ENCODE measurements at places on chromosomes 7 and 10.

DNA sequence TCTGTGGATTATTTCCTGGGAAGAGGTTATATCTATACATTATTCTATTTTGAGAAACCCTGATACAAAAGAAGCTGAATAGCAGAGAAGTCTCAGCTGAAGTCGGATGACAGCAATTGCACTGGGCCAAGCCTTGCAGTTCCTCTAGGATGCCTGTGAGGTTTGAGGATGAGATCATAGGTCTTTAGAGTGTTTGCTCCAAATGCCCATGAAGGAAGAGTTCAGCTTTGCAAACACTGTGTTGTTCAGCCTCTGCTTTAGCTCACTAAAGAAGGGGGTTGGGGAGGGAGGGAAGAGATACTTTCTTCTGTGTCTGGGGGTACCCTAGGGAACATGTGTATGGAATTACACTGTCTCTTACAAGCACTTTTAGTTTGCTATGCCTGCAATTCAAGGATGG lies 282.5 kb upstream of the NRP1 start:
- DNase-seq: no peak

- DNase-seq: peak; percentile 62
These were observed 41.0 kb upstream of the RAPGEF5 start for GRCh38 chr7:22397981-22398380.

DNA sequence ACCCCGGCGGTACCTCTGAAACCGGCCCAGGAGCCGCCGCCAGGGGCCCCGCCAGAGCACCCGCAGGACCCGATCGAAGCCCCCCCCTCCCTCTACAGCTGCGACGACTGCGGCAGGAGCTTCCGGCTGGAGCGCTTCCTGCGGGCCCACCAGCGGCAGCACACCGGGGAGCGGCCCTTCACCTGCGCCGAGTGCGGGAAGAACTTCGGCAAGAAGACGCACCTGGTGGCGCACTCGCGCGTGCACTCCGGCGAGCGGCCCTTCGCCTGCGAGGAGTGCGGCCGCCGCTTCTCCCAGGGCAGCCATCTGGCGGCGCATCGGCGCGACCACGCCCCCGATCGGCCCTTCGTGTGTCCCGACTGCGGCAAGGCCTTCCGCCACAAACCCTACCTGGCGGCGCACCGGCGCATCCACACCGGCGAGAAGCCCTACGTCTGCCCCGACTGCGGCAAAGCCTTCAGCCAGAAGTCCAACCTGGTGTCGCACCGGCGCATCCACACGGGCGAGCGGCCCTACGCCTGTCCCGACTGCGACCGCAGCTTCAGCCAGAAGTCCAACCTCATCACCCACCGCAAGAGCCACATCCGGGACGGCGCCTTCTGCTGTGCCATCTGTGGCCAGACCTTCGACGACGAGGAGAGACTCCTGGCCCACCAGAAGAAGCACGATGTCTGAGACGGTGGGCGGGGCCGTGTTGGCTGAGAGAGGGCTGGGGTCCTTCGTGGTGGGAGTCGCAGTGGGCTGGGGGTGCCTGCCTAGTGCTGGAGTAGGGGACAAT lies 3.8 kb downstream of the REPIN1 start:
- no peak for DNase-seq

DNA sequence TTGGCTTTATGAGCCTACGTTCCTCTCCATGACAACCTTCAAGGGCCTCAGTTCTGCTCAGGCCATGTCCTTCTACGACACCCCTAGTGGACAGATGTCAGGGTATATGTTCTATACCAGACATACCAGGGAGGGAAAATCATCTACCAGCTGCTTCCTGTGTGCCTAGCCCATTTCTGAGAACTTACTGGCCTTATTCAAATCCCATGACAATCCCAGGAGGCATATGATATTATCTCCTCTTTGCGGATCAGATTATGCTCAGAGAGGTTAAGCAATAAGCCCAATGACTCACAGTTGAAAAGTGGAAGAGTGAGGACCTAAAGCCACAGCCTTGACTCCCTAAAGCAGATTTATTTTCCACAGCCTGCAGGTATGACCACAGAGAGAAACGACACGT lies 139.3 kb downstream of the GLI3 start:
- no peak for DNase-seq

DNA sequence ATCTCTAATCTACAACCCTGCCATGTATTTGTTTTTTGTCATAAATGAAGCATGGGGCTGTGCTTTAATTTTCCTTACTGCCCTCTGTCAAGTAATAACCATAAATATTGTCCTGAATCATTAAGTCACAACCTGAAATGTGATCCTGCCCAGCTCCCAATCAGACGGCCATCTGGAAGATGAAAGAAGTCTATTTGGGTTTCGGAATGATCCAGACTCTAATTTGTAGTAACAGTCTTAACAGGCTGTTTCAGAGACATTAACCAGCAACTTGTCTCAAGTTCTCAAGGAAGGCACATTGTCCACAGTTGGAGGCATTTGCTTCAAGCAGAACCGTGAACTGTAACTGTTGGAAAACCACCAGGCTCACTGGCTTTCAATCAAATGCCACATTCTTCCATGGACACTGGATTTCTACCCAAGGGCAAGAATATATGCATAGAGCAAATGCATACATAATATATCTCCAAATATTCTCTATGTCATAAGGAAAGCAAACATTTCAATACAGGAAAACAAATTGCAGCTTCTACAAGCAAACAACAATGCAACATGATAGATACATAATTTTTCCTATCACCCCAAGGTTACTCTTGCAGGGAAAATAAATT lies 405.2 kb upstream of the NPVF start:
- no peak for DNase-seq

- DNase-seq: no peak
These were observed 33.4 kb downstream of the CDCA7L start for GRCh38 chr7:21912305-21912704.

DNA sequence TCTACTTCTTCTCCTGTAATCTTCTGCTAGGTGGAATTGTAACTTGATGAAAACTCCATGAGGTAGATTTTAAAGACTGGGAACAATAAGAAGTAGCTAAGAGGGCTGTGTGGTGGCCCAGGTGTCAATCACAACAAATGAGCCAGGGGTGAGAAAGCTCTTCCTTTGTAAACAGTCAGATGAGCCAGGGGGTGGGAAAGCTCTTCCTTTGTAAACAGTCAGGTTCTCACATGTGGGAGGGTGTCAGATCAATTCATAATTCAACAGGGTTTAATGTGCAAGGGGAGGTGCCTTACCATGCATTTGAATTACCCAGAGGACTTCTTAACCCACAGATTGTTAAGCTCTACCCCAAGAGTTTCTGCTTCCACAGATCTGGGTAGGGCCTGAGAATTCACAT lies 312.4 kb upstream of the AUTS2 start:
- DNase-seq: peak; percentile 42

- DNase-seq: no peak
These were observed 15.2 kb downstream of the PIP start for GRCh38 chr7:143147070-143147469.

DNA sequence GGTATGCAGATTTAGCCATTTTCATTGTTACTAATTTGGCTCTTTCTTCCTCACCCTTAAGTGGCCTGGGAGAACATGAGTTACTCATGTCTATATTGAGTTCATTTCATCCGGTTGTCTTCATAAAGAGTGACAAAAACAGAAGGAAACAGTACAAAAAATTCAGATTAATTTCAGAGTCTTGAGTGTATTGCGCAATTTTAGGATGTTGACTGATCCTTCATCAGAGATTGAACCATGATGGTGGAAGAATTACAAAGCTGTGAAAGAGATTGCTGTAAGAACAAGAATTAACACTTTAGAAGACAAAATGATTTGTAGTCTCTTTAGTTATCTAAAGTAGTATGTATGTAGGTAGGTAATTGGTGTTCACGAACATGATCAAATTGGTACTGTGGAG lies 194.0 kb upstream of the PPP1R3A start:
- no peak for DNase-seq

DNA sequence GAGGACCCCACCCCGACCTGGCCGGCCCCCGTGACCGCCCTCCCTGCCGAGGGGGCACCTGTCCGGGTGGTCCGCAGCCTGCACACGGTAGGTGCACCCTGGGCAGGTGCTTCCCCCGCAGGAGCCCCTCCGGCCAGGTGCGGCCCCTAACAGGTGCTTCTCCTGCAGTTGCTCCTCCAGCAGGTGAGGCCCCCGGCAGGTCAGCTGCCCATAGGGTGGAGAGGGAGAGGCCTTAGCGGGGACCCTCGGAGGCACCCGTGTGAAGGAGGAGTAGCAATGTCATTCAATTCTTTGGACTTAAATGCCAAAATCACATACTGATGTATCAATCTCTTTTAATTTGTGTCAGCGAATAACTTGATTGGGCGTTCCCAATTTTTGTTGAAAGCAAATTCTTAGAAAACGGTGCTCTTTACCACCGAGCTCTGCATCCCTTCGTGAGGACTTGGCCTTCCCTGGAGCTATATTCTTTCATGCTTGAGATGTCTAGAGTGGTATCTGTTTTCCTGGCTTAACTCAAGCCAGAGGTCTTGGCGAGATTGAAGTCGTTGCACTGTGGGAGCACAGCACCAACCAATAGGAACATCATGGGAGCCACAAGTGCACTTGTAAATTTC lies 738 bp upstream of the NCAPG2 start:
- no peak for DNase-seq

- DNase-seq: no peak
These were observed 578.6 kb upstream of the GALNT17 start for GRCh38 chr7:70553364-70553763.

GRCh38 chr7:20651960-20652544 lies 36.6 kb downstream of the ABCB5 start:
- DNase-seq: peak; percentile 1

GRCh38 chr7:12570534-12571461 lies at the start of gene SCIN:
Gene SCIN (plus strand): TSS chr7:12570720. CDS start chr7:12570787, 67 bp downstream.
- peak; percentile 84 for DNase-seq

GRCh38 chr7:142961973-142962926 lies at the start of gene KEL:
Gene KEL (minus strand): TSS chr7:142962363. CDS start chr7:142962206, 157 bp downstream.
- DNase-seq: no peak

GRCh38 chr7:7812112-7812511 lies 93.7 kb upstream of the RPA3 start:
- no peak for DNase-seq

DNA sequence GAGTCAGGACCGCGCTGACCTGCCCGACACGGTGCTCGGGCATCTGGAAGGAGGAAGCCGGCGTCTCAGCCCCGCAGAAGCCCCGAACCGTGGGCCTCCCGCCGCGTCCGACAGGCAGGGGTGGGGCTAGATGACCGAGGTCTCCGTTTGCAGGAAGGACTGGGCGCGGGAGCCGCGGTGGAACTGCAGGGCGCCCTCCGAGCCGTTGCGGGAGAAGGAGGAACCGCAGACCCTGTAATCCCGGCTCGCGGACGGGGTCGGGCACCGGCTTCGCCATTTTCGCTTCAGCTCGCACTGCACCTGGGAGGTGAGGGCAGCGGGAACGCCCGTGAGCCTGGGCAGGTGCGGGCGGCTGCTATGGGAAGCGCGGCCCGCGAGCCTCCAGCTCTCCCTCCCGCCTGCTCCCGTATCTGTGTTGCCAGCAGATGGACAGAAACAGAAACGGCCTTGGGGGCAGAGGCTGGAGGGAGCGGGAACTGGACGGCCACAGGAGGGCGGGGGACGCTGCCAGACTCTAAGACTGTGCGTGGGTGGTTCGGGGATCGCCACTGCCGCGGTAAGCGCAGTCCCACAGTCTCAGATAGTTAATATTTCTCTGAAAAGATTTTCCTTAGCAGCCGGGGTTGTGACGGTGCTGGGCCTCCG lies 114.1 kb downstream of the VIPR2 start:
- peak; percentile 79 for DNase-seq

- no peak for DNase-seq
These were observed 129.1 kb downstream of the GALNT17 start for GRCh38 chr7:71261066-71261465.

- DNase-seq: no peak
These were observed 12.6 kb downstream of the NEURL1 start for GRCh38 chr10:103506061-103506460.

GRCh38 chr10:11898372-11899066 lies 75.4 kb downstream of the PROSER2 start:
- no peak for DNase-seq

- DNase-seq: no peak
These were observed 427.0 kb downstream of the PHTF2 start for GRCh38 chr7:78225534-78225933.

DNA sequence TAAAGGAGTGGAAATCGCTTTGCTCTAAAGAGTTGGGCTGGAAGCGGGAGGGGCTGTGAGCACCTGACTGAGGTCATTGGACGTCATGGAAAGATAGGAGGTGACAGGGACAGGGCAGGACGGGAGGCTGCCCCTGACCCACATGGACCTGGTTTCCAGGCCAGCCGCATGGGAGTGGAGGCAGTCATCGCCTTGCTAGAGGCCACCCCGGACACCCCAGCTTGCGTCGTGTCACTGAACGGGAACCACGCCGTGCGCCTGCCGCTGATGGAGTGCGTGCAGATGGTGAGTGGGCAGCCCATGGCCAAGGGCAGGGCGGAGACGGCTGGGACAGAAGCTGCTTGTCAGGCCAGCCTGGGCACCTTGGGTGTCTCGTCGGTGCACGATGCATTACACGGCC lies 41.8 kb downstream of the PFKP start:
- no peak for DNase-seq

DNA sequence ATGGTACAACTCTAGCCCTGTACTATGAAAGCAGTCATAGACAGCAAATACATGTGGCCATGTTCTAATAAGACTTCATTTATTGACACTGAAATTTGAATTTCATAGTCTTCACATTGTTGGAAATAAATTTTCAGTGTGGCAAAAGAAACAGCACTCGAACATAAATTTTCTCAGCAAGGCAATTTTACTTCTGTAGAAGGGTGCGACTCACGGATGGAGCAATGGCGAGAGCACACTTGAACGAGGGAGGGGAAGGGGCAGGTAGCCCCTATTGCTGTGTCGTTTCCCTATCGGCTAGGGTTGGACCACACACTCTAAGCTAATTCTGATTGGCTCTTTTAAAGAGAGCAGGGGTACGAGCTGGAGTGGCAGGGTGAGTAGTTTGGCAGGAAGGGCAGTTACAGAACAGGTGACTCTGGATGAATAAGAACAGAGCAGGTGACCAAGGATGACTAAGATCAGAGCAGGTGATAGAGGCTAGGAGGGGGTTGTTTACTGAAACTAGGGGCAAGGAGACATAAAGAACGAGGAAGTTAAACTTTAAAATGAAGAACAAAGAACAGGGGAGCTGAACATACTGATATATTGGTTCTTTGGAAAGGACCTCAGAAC lies 52.0 kb downstream of the LRRC4 start:
- DNase-seq: no peak

DNA sequence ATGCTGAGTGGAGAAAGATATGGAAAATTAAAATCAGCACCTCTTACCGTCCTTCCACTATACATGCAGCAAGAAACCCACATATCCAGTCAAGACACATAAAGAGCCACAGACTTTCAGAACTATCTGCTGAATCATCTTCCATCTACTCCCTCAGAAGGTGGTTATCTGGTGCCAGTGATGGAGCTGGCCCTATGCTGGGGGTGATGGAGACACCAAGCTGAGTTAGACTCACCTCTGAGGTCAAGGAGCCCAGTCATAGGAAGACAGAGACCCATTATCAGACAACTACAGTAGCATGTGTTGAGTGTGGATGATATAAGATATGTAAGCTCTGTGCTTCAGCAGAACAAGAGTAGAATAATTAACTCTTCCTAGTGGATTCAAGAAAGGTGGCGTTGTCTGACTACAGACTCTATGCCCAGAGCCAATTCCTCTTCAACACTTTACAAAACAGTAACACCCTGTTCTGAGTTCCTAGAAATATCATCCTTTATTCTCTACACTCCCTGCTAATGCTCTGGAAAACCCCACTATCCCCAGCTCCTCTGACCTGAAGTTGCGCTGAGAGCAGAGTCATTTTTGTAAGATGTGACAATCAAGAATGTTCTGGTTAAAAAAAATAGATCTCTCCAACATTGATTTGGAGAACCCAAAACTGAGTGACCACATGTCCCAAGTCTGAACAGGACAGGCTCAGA lies 14.3 kb downstream of the CYP3A5 start:
- no peak for DNase-seq

Measured in NCI-H1417 (cell line).